ENCODE measurements at places on chromosomes 1 and 21.
A peak's percentile ranks its signal among the peaks of the same experiment; 100 is the strongest.

DNA sequence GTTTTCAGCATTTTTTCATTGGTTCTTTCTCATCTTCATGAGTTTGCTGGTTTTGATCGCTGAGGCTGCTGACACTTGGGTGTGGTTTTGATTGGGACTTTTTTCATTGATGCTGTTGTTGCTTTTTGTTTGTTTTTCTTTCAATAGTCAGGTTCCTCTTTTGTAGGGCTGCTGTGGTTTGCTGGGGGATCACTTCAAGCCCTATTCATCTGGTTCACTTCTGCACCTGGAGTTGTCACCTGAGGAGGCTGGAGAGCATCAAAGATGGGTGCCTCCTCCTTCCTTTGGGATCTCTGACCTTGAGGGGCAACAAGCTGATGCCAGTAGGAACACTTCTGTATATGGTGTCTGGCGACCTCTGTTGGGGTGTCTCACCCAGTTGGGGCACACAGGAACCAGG, 1279.9 kb upstream of the TMPRSS15 start:
- no peaks in the 10 kb centered on the region for H3K36me3 ChIP-seq
- no peaks in the 10 kb centered on the region for H3K4me1 ChIP-seq
- no peaks in the 10 kb centered on the region for H3K27me3 ChIP-seq
- no peak overlapping the region for H3K27ac ChIP-seq
- DNase-seq: no peak

- H3K27me3 ChIP-seq: no peaks in the 10 kb centered on the region
- no peaks in the 10 kb centered on the region for H3K4me1 ChIP-seq
- DNase-seq: peak; percentile 52
- H3K27ac ChIP-seq: no peak overlapping the region
- H3K36me3 ChIP-seq: no peaks in the 10 kb centered on the region
Observed at GRCh38 chr1:171081314-171081753, 9.4 kb upstream of the FMO3 start.

DNA sequence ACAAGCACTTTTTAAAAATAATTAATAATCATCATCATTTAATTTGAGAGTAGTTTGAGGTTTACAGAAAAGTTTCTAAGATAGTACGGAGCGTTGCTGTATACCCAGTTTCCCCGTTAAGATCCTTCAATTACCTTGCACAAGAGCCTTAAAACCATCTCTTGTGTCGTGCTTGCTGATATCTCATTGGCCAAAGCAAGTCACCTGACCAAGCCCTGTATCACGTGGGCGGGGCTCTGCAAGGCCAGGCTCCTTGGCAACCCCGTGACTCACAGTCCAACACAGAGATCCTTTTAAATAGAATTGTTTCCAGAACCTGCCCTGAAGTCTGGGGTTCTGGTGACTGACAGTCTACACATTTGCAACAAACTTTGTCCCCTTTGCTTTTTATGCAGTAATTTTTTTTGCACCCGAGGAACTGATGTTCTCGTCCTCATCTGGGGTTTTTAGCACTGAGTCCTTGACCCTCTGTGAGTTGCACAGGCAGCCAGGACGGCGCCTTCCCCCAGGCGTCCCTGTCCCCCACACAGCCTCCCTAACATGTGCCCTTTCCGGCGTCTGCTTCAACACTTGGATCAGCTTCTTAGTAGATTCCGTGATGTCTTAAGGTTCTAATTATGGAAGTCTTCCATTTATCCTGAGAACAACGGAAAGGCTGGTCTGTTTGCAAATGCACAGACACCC, 183.3 kb upstream of the TMEM51 start:
- H3K36me3 ChIP-seq: peaks cover 8% of the 10 kb centered on the region
- H3K4me3 ChIP-seq: no peak overlapping the region
- H3K27ac ChIP-seq: no peak overlapping the region
- no peaks in the 10 kb centered on the region for H3K27me3 ChIP-seq
- H3K4me1 ChIP-seq: peaks cover 18% of the 10 kb centered on the region

DNA sequence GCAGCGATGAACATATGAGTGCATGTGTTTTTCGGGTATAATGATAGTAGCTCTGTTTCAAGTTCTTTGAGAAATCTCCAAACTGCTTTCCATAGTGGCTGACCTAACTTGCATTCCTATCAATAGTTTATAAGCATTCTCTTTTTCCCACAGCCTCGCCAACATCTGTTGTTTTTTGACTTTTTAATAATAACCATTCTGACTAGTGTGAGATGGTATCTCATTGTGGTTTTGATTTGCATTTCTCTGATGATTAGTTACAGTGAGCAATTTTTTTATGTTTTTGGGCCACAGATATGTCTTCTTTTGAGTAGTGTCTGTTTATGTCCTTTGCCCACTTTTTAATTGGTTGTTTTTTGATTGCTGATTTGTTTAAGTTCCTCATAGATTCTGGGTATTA, 10.6 kb upstream of the RUNX1 start:
- no peaks in the 10 kb centered on the region for H3K27me3 ChIP-seq
- H3K4me3 ChIP-seq: no peak overlapping the region
- peaks cover 14% of the 10 kb centered on the region for H3K4me1 ChIP-seq
- H3K27ac ChIP-seq: no peak overlapping the region

Measured in MCF 10A (cell line).